ENCODE measurements at places on chromosomes 5 and 9.

- DNase-seq = no peak
Observed at GRCh38 chr9:38626006-38626405, 5.6 kb upstream of the ANKRD18A start.

DNA sequence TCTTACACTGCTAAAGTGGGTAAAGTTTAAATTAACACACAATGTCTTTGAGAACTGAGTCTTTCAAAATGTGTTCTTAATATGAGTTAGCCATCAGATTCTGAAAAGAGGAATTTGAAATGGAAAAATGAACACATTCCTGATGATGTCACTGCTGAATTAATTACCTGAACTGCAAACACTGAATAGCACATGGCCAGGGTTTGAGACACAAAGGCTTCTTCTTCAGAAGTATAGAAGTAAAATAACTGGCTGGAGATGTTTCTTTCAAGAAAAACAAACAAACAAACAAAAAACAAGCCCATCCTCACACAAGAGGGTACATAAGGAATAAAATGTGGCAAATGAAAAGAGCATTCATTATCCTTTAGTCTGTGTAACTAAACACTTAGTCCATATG, 7.1 kb downstream of the GLIS3 start:
- peak; percentile 63 for DNase-seq

DNA sequence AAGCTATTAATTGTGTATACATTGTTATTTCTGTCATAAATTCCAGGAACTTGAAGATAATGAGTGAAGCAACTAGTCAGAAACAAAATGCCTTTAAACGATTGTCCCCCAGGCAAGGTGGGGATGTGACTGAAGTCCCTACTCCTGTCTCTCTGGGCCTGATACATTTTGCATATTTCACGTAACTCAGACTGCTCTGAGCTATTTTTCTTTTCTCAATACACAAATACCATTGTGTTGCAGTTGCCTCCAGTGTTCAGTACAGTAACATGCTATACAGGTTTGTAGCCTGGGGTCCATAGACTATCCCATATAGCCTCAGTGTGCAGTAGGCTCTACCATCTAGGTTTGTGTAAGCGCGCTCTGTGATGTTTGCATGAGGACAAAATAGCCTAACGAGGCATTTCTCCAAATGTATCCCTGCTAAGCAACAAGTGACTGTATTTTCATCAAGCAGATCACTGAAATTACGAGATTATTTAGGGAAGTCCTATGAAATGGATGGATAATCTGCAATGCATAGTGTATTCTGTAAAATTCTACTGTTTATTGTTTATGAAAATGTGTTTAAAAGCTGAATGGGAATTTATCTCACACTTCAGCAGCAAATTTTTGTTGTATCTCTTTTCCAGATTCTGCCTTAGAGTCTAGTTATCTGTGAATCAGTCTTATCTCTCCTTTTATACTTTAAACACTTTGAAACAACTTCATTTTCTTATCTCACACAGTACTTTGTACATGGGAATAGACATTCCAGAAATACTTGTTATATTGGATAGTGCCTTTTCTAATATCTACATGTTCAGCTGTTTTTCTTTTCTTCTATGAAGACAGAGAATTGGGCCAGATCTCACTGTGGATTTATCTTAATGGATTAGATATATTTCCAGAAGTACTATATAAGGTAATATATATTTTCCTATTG, 150.5 kb downstream of the CD180 start:
- DNase-seq = no peak

DNA sequence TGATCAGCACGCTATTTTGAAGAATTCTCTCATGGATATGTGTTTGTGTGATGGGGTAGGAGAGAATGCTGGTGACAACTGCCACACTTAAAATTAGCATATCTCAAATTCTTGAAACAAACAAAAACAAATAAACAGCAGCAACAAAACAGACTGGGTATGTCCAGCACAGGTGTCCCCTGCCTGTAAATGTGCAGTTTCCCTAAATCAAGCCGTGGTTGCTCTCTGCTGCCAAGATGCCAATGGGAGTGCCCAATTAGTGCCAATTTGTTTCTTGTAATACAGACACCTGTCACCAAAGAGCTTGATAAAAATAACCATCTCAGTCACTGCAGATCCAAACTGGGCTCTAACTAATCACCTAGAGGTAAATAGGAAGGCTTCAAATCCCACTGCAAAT, 144.2 kb upstream of the SMARCA2 start:
- DNase-seq = no peak

- no peak for DNase-seq
Observed at GRCh38 chr9:80447876-80448275, 876.1 kb downstream of the TLE4 start.

DNA sequence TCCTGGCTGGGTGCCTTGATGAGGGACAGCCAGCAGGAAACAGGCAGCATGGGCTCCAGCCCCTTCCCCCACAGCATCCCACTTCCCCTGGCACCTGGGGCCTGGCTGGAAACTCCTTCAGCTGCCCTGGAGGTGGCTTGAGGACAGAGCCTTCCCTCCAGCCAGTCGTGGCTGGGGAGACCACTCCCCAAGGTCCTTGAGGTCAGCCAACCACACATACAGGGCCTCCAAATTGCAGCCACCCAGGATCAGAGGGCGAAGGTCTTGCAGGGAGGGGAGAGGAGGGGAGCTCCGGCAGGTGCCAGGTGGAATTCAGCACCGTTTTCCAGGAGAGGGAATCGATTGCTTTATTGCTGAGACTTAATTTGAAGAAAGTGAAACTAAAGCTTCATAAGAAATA, 280.4 kb downstream of the PBX3 start:
- no peak for DNase-seq

DNA sequence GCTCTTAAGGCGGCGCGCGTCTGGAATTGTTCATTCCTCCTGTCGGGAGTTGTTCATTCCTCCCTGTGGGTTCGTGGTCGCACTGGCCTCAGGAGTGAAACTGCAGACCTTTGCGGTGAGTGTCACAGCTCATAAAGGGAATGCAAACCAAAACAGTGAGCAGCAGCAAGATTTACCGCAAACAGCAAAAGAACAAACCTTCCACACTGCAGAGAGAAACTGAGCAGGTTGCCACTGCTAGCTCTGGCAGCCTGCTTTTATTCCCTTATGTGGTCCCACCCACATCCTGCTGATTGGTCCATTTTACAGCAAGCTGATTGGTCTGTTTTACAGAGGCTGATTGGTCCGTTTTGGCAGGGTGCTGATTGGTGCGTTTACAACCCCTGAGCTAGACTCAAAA, 1365.3 kb upstream of the WWC1 start:
- DNase-seq = no peak

DNA sequence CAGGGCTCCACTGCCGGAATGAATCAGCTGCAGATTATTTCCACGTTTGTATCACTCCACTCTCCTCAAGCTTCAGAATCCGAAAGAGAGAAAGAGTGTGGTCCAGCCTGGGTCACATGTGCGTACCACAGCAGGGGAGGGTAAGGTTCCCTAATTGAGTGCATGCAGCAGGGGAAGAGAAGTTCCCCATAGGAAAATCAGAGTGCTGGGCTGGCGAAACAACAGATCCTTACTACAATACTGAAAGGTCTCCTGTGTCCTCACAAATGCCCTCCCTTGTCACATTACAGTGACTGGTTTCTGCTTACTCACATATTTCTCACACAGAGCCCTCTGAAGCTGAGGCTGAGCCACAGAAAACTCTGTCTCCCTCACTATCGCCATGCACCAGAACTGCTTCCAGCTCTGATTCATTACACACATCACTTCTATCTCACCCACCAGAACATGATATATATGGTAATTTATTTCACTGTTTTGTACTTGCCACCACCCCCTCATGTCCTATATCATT, 532.2 kb upstream of the TUSC1 start:
- peak; percentile 60 for DNase-seq

DNA sequence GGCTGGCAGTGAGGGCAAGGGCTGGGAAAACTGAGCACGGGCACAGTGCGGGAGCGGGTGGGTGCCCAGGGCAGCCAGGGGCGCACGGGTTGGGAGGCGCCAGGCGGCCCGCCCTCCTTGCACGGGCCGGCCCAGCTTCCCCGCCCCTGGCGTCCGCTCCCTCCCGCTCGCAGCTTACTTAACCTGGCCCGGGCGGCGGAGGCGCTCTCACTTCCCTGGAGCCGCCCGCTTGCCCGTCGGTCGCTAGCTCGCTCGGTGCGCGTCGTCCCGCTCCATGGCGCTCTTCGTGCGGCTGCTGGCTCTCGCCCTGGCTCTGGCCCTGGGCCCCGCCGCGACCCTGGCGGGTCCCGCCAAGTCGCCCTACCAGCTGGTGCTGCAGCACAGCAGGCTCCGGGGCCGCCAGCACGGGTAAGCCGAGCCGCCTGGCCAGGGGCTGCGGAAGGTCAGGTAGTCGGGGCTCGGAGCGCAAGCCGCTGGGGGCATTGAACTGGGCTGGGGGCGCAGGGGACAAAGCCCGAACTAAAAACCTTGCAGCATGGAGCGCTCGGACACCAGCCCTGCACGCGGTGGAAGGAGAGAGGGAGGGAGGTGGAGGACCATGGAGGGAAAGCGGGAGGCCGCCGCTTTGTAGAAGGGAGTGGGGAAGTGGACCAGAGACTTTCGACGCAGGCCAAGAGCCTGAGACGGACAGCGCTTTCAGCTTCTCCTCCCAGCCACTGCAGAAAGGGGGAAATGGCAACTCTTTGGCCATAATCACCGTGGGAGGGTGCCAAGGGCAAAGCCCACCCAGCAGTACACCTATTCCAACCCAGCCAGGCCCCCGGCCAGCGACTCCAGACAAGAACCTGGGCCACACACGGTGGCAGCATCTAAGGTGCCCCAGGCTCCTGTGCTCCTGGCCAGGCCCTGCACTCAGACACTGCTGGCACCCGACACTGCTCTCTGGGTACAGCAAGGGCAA, at the start of gene TGFBI:
TSS of gene TGFBI (plus strand) at position 207 of the 961 bp plus-strand sequence. CDS start at position 275, 68 bp downstream.
- DNase-seq = peak; percentile 72

DNA sequence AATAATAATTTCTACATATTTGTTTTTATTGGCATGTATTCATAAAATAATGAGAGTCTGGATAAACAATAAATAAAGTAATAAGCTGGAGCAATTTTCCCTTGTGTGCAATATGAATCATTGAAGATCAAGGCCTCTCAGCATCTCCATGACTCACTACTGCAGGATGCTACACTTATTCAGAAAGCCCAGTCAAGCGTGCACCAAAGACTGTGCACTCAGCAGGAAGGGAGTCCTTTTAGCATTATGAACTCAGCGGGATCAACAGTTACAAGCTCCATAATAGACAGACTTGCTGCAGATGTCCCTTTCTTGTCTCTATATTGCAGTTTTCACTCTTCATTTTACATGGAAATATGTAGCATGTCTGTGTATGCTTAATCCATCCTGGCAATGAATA, 485.3 kb downstream of the CDH9 start:
- no peak for DNase-seq

DNA sequence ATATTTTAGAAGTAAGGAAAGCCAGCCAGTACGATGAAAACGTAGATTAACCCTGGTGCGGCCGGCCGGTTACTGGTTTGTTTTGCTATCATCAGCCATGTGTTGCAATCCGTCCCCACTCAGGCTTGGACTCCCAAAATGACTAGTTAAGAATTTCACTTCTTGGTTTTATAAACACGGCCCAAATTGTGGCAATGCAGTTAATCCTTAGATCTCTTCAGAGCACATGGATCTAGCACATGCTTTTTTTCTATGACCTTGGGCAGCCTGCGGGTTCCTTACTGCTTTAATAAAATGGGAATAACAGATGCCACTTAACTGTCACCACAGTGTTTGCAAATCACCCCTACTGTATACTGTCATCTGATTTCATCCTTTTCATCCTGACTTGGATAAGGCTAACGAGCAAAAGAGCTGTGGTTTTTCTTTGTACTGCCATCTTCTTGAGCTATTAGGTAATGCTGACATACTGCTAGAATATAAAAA, 1.5 kb downstream of the NDFIP1 start:
- DNase-seq = peak; percentile 57

DNA sequence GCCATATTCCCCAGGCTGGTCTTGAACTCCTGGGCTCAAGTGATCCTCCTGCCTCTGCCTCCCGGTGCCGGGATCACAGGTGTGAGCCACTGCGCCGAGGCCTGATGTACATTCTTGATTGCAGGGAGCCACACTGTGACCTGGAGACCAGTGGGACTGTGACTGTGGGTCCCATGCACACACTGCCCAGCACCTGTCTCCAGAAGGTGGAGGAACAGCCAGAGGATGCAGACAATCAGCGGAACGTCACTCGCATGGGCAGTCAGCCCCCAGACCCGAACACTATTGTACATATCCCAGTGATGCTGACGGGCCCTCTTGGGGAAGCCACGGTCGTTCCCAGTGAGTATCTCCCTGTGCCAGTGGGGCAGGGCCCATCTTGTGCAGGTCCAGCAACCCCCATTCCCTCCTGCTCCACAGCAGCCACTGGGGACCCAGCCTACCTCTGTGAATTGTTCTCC, 147.3 kb downstream of the CACNA1B start:
- DNase-seq = no peak

DNA sequence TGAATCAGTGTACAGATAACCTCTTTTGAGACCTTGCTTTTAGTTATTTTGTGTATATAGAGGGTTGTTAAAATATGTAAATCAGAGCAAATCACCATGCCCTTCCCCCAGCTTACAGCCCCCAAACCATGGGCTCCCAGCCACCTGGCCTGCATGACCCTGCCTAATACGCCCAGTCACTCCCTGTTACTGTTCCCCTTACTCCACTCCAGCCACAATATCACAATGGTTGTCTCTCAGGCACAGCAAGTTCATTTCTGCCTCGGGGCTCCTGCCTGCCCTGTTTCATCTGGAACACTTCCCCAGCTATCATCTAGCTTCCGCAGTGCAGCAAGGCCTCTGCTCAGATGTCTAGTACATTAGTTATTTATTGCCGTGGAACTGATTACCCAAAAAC, 5.0 kb upstream of the CARD19 start:
- DNase-seq = no peak

GRCh38 chr9:124427281-124427680, 12.0 kb upstream of the PSMB7 start:
- no peak for DNase-seq

DNA sequence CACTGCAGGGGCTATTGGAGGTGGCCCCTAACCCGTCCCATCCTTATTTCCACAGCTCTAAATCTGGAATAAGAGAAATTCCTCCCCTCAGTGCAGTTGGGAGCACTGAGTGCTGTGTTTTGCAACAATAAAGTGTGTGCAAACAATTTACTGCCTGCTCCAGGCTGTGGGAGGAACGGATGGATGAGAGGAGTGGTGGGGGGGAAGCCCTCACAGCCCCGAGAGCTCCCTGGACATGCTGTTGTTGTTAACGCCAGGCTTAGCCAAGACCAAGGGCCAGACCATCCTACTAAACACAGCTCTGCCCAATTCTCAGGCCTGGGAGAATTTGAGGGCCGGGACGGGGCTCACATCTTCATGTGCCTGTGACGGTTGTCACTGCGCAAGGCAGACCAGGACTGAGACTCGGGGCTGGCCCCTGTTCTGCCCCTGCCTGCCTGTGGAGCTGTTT, 200.2 kb downstream of the DAB2IP start:
- no peak for DNase-seq

DNA sequence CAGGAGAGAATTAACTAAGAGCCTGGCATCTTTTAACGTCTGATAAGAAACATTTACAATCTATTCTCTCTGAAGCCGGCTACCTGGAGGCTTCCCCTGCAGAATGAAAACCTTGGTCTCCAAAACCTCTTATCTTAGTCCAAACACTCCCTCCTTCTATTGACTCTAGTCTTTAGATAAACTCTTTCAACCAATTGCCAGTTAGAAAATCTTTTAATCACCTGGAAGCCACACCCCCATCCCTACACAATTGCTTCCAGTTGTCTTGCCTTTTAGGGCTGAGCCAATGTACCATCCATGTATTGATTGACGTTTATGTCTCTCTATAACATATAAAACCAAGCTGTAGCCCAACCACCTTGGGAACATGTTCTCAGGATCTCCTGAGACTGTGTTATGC, 1343.1 kb upstream of the C9orf72 start:
- no peak for DNase-seq

- no peak for DNase-seq
Observed at GRCh38 chr9:29668732-29669131, 2095.5 kb upstream of the C9orf72 start.
